NCI-H748 treated with DMSO at 0.1 percent for 48 hours (cell line): ENCODE measurements at places on chromosomes 11 and 22.

- DNase-seq, result no peak
Observed at GRCh38 chr22:20205964-20206708, 55.3 kb upstream of the CCDC188 start.

DNA sequence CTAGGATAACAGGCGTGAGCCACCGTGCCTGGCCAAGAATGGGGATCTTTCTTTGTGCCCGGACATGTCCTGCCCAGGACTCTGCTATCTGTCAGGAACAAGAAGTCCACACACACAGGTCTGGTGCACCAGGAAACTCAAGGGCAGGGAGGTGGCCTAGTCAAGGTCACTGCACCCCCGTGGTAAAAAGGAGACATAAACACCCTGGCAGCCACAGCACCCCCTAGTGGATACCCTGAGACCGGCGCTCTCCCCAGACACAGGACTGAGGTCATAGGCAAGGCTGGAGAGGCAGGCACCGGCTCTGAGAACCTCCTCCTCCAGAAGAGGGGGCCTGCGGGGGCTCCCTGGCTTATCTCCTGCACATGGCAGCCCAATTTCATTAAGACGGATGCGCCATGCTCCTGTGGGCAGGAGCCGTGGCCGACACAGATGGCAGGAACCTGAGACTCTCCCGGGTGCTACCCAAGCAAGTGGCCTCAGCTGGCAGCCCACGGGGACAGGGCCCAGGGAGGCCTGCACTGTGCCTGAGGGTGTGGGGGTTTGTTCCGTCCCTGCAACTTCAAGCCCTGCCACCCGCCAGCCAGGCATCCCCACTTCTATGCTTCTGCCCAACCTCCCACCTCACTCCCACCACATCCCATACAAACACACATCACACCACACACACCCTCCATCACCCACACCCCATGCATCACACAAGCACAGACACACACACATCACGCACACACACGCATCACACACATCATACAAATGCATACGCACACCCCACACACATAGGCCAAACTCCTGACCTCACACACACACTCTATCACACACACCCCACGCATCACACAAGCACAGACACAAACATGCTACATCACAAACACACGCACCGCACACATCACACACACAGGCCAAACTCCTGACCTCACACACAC is 19.6 kb downstream of the MACROD1 start:
- peak; percentile 11 for DNase-seq

- no peak for DNase-seq
Observed at GRCh38 chr11:61153593-61154095, 7.6 kb downstream of the VPS37C start.

DNA sequence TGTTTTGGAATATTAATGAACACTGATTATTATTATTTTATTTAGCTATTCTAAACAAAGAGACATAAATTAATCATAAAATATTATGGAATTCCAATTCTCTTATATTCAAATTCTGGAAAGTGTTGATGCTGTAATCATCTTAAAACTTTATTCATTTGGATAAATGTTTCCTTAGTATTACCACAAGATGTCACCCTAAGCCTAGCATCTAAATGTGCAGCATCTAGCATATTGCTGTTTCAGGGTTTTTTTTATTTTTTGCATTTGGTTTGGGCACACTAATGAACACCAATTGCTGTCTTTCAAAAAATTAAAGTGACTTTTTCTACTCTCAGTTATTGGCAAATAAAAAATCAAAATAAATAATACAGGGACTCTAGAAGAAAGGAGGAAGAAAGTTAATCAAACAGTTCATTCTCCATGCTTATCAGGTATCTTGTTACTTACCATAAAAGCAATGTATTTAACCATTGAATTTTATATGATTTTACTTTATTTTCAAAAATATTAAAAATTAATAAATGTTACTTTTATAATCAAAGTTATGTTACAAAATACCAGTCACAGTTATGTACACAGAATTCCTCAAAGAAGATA is 31.8 kb downstream of the DLG2 start:
- peak; percentile 5 for DNase-seq

DNA sequence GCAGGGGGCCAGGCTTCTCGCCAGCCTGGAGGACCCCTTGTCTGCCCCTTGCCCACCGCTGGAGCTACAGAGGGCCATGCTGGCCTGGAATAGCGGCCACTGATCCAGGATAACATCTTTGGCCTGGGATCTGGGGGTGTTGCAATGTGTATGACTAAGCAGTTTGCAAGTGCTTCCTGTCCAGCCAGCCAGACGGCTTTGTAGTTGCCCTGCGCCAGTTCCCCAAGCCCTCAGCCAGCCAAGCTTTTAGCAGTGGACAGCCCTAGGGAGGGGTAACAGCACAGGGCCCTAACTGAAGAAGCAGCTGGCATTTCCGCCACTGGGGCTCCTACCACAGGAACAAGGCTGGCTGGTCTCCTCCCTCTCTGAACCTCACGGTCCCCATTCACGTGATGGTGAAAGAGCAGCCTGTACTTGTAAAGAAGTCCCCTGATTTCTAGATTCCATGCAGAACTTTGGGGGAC is 32.1 kb downstream of the UQCR10 start:
- no peak for DNase-seq

DNA sequence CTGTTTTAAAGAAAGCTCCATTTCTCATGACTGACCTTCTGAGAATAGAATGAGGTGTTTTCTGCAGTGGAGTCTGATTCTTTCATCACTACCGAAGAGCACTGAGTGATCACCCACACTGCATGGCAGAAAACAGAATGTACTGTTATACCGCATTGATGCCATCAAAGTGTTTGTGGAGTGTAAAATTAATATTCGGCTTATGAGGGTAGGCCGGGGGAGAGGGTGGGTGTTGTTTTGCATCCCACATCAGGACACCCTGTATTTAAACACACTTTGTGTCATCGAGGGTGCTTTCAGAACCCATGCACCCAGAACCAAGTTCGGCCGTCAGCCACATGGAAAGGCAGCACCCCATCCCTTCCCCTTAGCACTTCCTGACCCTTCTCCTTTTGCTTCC is 41.3 kb upstream of the ETS1 start:
- no peak for DNase-seq
